DMS79 treated with DMSO at 0.1 percent for 48 hours (cell line): ENCODE measurements at places on chromosomes 11 and 22.
A peak's percentile ranks its signal among the peaks of the same experiment; 100 is the strongest.

DNA sequence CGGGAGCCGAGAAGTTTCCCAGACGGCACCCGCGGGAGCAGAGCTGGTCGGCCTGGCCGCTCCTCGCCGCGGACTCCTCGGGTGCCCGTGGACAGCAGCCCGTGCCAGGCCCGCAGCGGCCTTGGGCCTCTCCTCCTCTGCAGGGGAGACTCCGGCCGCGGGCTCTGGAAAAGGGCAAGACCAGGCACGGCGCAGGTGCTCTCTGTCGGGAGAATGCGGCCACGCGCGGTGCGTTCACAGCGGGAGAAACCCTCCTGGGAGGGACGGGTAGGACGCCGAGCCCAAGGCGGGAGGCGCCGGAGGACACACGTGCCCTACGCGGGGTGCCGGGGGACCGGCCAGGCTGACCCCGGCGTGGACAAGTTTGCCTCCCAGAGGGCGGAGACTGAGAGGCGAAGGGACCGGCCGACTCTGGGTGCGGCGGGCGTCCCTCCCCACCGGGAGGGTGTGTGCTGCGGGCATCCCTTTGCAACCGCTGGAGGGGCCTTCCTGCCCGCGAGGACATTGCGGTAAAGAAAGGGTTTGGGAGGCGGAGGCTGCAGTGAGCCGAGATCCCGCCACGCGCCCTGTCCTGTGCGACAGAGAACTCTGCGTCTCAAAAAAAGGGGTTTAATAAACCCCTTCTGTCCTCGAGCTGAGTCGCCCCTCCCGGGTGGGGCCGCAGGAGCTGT, 2.3 kb downstream of the IFITM1 start:
- no peak for DNase-seq

- no peak for DNase-seq
These were observed 9.3 kb downstream of the SLC25A1 start for GRCh38 chr22:19169002-19169946.

DNA sequence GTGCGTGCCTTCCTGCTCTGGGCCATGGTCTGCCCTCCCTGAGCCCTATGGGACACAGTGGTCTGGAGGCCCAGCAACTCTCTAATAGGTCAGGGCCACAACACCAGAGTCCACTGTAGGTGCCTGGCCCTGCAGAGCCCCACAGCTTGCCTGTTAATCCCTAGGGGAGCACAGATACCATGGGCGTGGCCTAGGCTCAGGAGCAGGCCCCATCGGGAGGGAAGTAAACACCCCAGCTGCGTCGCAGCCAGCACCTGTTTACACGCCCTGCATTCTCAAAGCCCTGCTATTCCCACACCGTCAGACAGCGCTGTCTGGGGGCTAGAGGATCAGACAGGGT, 2.5 kb downstream of the KCTD17 start:
- no peak for DNase-seq

DNA sequence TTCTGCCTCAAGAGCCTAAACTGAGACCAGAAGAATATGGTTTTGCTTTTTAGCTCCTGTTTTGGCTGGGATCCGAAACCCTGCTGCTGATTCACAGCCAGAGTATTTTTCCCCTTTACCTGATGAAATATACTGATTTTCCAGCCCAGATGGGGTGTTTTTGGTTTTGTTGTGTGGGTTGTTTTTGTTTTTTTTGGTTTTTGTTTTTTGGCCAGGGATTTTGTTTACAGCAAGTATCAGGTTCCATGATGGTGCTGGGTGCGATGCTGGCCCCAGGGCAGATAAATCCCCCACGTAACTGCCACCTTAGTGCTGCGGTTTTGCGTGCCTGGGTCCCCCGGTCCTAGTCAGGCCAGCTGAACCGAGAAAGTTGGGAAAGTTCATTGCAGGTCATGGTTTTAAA, 103.7 kb downstream of the ZBTB16 start:
- DNase-seq: peak; percentile 87

DNA sequence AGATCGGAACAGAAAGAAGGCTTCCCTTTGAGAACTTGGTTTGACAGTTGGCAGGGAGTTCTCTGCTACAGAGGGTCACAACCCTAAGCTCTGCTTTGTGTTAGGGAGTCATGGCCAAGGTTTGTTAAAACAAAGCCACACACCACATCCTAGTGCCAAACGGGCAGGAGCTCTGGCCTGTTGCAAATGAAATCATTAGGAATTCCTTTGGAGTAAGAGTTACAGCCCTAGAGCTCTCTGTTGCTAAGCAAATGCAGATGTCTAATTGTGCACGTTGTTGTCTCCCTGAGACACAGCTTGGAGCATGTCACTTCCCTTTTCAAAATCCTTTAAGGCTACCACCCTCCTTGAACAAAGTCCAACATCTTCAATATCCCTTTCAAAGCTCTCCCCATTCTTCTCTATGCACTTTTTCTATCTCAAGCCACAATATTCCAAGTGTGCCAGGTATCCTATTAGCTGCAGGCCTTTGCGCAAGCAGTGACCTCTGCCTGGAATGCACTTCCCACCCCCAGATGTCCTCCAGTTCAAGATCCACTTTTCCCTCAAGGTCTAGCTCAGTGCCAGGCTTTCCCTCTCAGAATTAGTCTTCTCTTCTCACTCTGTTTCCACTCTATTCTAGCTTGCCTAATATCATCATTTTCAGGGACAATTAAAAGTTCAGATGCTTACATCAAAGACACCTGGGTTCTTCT, 253.7 kb upstream of the POU2AF2 start:
- no peak for DNase-seq

GRCh38 chr11:69367211-69367964, 73.4 kb downstream of the MYEOV start:
- no peak for DNase-seq

DNA sequence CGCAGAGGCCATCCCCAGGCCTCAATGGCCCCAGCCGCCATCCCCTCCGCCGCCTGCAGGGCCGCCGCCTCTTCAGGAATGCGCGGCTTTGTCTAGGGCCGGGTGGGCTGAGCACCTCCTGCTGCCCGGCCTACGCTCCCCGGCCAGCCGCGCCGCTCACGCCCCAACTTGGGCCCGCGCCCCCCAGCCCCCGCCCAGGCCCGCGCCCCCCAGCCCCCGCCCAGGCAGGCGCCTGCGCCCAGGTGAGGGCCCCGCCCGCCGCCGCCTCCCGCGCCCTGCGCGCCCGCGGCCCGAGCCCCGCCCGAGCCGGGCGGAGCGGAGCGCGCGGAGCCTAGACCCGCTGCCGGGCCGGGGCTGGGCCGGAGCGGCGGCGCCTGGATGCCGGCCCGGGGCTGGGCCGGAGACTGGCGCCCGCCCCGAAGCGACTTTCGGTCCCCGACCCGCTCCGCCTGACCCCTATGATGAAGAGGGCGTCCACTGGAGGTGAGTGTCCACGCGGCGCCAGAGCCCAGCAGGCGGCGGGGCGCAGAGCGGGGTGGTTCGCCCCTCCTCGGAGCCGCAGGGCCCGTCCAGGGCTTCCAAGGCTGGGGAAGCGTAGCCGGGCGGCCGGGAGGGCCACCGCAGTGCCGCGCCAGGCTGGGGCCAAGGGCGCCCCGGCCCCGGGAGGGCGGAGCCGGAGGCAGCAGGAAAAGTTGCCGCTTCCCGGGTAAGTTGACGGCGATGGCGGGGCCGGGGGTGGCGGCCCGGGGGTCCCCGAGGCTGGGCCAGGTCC, 34.3 kb upstream of the PRODH start:
- DNase-seq: no peak

GRCh38 chr11:109668973-109669634, 247.1 kb downstream of the C11orf87 start:
- peak; percentile 38 for DNase-seq
